ENCODE measurements at places on chromosomes 5 and 9.

- no peak for ATAC-seq
Measured at GRCh38 chr5:143215690-143216089, 187.8 kb downstream of the NR3C1 start.

DNA sequence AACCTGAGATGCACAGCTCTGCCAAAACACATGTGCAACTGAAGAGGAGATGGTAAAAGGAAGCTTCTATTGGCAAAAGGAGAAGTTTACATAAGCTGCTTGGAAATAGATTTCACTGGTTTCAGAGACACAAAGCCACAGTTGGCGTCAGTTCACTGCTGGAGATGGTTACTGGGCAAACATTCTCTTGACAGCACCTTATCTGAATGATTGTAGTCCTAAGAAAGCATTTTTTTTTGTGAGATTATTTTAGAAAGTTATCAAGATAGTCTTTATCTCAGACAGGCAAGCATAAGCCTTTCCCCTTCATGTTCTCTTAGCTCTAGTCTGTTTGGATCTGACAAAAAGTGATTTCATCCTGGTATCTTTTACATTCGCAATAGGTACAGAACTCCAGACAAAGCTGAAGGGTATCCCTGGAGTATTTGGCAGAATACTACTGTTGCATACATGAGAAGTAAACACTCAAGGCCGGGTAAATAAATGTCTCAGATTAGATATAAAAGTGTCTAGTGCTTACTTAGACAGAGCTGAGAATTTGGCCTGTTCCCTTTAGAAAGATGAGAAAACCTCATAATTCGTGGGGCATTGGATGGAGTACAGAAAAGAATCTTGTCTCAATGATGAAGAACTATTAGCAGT, 1668.0 kb upstream of the NUDT12 start:
- no peak for ATAC-seq

- ATAC-seq, result no peak
Measured at GRCh38 chr5:180313677-180314505, 22.0 kb upstream of the MAPK9 start.

DNA sequence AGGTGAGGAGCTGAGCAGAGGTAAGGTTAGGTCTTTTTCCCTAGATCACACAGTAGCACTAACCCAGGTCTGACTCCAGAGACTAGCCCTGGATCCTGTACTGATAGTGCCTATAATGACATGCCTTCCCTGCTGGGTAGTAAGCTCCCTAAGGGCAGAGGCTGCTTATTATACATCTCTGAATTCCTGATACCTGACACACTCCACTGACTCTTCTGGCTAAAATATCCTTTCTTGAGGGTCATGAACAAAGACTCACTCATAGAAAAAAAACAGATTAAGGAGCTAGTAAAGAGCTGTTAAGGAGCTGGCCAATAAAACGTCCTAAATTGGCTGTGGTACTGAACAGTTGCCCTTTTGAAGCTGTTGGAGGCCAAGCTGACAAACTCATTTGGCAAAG, 149.0 kb upstream of the ITGA1 start:
- ATAC-seq, result no peak

DNA sequence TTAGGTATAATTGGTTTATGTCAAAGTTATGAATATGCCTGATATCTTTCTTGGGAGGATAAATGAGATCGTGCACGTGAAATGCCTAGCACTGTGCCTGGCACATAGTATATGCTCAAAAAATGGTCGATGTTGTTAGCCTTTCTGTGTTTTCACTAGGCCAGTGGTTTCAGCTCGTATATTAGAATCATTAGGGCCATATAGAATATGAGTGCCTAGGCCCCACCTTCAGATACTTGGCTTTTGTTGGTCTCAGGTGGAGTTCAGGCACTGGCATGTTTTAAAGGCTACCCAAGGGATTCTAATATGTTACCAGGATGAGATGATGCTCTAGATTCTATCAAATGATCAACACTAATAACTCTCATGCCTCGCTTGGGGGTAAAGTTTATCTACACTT, 56.8 kb downstream of the ELL2 start:
- no peak for ATAC-seq

DNA sequence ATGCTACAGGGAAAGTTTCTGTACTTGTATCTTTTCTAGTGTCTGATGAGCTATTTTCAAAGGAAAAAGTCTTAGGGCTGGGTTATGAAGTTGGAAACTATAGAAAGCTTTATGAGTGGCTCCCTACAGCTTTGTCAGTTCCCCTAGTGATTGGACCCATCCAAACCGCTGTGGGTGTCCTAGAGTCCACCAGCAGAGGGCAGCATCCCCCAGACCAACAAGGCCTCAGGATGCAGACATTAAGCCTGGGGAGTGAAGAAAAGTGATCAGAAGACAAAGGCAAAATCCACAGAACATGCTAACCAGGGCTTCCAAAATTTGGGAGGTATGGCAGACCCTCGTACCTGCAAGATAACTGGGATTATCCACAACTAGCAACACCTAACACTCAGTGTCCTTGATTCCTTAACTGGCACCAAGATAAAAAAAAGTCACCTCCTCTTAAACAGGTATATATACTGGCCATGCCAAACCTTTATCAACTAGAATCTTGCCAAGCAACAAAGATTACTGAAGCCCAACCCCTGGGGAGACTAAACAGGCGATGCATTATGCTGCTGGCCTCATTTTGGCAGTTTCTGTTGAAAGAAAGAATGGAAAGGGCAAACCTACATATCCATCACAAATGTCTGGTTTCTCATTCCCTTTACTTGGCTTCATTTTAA, 110.4 kb upstream of the NR5A1 start:
- ATAC-seq, result peak; percentile 58

GRCh38 chr5:53030893-53031292, 41.7 kb downstream of the ITGA2 start:
- peak; percentile 40 for ATAC-seq

DNA sequence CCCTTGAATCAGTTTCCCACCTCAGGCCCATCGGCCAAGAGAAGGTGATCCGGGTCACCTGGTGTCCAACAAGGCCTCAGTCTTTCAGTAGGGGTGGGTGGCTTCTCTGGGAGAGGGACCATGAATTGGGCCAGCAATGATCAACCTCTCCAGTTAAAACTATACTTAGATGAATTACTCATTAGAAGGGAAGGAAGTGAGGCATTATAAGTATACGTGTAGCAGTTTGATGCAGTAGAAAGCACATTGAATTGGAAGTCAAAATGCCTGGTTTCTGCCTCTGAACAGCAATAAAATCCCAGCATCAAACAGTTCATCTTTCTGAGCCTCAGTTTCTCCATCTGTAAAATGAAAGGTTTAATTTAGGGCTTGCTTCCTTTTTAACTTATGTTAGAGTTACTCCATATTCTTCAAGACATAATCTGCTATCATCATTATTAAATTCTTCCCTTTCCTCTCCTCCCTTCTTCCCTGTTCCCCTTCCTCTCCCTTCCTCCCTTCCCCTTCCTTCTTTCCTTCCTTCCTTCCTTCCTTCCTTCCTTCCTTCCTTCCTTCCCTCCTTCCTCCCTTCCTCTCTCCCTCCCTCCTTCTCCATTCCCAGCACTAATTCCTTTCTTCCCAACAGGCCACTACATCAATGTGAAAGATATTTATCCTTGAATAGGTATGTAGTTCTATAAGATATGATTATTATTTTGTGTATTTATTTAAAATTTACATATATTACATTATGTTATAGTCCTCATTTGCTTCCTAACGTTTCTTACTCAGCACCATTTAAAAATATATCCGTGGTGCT, 18.6 kb upstream of the TMEM174 start:
- no peak for ATAC-seq

DNA sequence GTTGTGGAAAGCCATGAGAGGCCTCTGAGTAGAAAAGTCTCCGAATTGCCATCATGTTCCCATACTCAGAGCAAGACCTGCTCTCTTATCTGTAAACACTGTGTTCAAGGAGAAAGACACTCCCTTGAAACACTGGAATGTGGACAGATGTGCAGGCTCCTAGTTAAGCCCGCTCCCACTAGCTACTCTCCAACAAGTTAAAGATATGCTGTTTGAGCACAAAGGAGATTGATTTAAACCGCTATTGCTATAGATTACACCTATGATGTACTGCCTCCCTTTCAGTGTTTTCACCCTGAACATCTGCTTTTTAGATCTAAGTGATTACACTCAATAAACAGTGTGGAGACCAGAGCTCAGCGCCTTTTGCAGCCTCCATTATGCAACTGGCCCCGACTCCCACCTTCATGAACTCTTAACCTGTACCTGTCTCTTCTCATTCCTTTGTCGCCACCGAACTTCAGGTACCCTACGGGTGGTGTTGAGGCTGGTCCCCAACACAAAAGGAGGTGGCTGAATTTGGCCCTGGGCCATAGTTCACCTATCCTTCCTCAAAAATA, 47.5 kb downstream of the TMEM245 start:
- ATAC-seq, result no peak

GRCh38 chr5:124650147-124650561, 96.3 kb downstream of the ZNF608 start:
- no peak for ATAC-seq

GRCh38 chr5:173327084-173327947, 898 bp downstream of the STC2 start:
- no peak for ATAC-seq

DNA sequence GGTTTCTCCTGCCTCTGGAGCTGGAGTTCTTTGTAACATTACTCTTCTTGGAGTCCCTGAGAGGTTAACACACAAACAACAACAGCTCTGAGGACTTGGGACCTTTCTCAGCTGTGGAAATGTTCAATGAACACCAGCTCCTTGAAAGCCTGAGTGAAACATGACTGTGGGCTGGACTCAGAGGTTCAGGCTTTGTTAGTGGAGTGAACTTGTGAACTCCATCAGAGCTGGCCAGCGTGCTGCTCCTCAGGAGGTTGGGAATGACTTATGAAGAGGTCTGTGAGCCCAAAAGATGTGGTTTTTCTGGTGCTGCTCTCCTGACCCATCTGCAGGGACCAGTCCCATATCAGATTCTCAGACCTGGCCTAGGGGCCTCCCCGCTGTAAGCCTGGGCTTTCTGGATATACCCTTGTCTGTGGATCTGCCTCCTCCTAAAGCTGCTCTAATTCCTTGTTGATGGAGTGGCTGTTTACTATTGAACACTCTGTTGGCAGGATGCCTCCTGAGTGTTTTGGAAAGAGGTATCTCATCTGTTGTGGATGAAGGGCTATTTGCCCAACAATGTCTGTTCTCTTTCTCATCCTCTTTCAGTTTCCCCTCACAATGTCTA, 170.0 kb upstream of the GDNF start:
- no peak for ATAC-seq

DNA sequence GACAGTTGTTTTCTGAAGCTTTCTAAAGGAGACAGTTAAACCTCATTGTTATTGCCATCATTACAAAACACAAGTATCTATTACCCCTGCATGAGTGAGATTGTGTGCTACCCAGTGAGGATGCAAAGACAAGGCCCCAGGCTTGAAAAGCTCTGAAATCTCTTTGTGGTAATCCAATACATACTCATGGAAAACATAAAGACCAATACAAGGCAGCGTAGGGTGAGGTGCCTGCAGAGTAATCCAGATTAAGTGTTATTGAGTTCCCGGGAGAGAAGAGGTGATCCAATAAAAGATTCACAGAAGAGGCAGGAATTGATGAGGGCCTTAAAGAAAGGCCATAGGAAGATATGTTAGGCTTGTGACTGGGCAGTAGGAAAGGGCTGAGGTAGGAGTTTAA, 150.1 kb downstream of the MEF2C start:
- ATAC-seq, result no peak

DNA sequence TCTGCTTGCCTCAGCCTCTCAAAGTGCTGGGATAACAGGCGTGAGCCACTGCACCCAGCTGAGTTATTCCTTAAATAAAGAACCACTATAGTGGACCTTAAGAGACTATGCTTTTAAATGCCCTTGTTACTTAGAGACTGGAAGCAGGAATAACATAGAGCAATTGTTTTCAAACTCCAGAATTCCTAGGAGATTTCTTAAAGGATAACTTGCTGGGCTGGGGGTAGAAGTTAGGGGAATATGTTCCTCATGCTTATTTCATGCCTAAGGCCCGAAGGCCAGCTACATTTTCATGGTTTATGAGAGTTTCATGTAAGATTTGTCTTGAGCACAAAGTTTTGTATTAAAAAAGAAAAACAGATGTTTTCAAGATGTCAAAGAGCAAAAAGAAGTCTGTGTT, 48.2 kb downstream of the CSNK1A1 start:
- no peak for ATAC-seq

DNA sequence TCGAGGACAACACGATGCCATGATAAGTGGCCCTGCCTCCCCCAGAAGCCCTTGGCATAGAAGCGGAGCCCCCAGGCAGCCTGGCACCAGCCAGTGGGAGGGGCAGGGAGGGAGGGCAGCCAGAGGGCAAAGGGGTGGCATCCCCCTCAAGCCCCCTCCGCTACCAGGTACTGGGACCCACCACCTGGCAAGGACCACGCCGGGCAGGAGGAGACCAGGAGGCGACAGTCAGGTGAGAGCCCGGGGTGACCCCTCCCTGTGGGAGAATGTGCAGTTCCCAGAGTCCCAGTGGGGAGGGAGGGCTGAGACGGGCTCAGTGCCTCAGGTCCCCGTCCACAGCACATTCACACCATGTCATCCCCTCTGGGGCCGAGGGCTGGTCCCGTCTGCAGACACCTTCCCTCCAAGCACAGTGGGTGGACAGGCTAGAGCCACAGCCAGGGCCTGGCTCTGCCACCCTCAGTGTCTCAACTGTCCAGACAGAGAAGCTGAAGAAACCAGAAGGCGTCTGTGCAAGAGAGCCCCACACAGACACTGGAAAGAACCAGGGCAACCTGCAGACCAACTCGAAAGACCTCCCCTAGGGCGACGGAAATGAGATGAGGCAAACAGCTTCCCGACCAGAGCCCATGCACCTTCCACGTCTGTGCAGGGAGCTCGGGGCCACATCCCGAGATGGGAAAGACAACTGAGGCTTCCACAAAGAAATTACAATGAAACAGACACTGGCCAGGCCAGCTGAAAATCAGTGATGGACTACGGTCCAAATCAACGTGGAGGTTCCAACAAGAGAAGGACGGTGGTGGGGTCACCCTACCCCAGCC, 11.1 kb downstream of the BRD3 start:
- ATAC-seq, result no peak

GRCh38 chr5:179955630-179956029, 47.9 kb upstream of the TBC1D9B start:
- no peak for ATAC-seq

GRCh38 chr9:104780796-104781395, 17.0 kb downstream of the NIPSNAP3B start:
- ATAC-seq, result no peak

- ATAC-seq, result no peak
Measured at GRCh38 chr9:104269996-104270963, 176.2 kb downstream of the SMC2 start.

DNA sequence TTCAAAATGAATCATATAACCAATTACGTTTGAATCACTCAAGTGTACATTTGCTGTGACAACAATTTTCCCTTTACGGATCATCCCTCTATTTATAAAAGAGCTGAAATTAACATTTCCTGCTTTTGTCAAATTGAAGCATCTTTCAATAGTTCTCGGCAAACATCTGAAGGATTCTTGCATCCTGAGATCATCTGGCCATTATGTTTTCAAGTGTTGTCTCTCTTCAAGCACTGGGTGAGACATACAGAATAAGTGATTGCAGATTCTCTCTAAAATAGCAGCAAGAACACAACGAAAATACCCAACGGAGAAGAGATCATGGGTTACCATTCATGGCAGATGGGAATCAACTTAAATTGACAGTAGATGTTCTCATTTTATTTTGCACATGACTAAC, 283.4 kb upstream of the GRAMD2B start:
- ATAC-seq, result no peak

- ATAC-seq, result no peak
Measured at GRCh38 chr5:139369181-139369580, 13.9 kb downstream of the SLC23A1 start.

Measured in gastroesophageal sphincter (tissue), 4 donors.